Colonic mucosa (tissue), 4 donors: ENCODE measurements at places on chromosomes 3 and 15. TPM values are rescaled to one million over a fixed set of nuclear protein-coding genes. Genes with fewer than 3 reads are reported as not detected.

C3orf62 gene
- 4.2 TPM for total RNA-seq

- no peaks in the 10 kb centered on the region for H3K4me1 ChIP-seq
- H3K36me3 ChIP-seq: no peaks in the 10 kb centered on the region
- no peak overlapping the region for H3K4me3 ChIP-seq
- DNase-seq: no peak
Observed at GRCh38 chr3:161268601-161269000, 47.5 kb downstream of the NMD3 start.

BNC1 gene
- total RNA-seq: not detected

ACSBG1 gene
- total RNA-seq: 0.58 TPM

DNA sequence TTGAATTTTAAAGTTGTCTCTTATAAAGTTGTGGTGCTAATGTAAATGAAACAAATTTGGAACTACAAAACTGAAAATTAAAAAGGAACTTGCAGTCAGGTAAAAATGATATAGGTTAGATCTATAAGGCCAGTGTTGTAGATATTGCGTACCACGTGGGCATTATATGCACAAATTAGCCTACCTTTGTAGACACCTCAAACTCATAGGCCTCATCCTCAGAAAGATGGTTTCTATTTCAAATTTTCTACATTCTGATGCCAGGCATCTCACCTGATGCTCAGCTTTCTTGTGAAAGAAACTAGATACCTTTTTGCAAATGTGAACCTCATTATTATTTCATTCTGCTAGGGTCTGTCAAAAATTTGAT, 25.6 kb downstream of the TMEM207 start:
- no peaks in the 10 kb centered on the region for H3K4me1 ChIP-seq
- H3K27ac ChIP-seq: no peak overlapping the region
